Pancreas (tissue), 10 donors: ENCODE measurements at places on chromosomes 7 and 10.

DNA sequence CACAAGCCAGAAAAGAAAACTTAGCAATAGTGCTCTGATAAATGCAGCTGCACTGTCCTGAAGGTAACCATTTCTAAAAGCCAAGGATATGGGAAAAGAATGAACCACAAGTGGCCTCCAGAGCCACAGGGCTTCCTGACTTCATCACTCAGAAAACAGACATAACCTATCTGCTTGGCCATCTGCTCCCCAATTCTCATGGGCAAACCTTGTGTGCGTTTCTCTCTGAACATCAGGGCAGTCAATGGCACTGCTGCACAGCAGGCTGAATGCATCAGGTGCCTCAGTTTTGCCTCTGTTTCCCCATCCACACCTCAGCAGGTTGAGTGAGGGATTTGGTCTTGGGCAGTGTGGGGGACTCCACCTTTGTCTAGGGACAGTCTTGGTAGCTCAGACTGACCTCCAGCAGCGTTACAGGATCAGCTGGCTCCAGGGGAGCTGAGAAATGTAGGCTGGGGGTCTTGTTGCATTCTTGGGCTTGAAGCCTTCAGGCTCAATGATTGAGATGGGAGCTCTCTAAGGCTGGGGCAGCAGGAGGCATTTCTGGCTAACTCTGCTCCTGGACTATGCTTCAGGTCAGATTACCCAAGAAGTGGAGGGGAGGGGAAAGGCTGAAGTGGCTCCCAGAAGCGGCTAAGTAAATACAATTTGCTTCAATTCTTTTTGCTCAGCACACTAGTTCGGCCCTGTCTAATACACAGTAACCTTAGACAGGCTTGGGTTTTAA lies 23.6 kb upstream of the PDLIM1 start:
- DNase-seq = no peak

- DNase-seq = no peak
Observed at GRCh38 chr7:39504963-39505362, 61.2 kb upstream of the YAE1 start.

- no peak for DNase-seq
Observed at GRCh38 chr7:68304536-68304935, 1293.7 kb upstream of the AUTS2 start.

GRCh38 chr10:66008221-66008620 lies 917.6 kb upstream of the LRRTM3 start:
- no peak for DNase-seq

- no peak for DNase-seq
Observed at GRCh38 chr7:159172400-159172799, 27.7 kb upstream of the VIPR2 start.

- no peak for DNase-seq
Observed at GRCh38 chr10:52526251-52526823, 212.3 kb downstream of the DKK1 start.

GRCh38 chr10:116053910-116054309 lies 219.1 kb downstream of the GFRA1 start:
- no peak for DNase-seq

GRCh38 chr7:22849172-22849571 lies 26.5 kb upstream of the TOMM7 start:
- DNase-seq = no peak

DNA sequence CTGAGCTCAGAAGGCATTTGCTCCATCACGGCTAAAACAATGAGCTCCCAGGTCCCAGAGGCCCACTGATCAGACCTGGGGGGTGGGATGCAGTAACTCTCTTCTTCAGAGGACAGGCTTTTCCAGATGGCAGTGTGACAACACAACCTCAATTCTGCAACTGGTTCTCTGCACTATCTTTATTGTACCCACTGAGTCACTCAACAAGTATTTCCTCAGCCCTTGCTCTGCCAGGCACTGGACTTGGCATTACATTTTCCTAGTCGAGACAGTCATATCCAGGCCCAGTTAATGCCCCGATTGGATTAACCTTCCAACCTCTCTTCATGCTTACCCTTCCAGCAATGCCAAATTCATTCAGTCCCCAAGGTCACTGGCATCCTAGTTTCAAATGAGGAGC lies 72.6 kb downstream of the JAZF1 start:
- DNase-seq = no peak

GRCh38 chr10:90847436-90847835 lies 10.4 kb downstream of the HTR7 start:
- DNase-seq = no peak

- DNase-seq = no peak
Observed at GRCh38 chr7:101666293-101666692, 37.2 kb upstream of the MYL10 start.

DNA sequence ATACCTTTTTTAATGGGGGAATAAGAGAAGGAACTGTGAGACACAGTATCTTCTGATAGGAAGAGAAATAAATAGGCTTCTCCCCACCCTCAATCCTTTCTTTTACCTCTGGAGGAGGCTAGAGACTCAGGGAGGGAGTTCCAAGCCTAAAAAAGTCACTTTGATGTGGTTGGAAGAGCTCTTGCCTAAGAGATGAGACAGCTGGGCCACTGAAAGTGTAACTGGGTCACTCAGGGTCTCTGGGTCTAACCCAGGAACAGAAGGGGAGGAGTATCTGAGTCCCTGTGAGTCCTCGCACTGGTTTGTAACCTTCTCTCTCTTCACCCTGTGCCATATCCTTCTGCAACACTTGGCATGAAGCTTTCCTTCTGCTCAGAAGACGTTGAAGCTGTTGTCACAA lies 222.9 kb upstream of the AGK start:
- no peak for DNase-seq

GRCh38 chr7:17159500-17160037 lies 138.9 kb upstream of the AHR start:
- DNase-seq = no peak

DNA sequence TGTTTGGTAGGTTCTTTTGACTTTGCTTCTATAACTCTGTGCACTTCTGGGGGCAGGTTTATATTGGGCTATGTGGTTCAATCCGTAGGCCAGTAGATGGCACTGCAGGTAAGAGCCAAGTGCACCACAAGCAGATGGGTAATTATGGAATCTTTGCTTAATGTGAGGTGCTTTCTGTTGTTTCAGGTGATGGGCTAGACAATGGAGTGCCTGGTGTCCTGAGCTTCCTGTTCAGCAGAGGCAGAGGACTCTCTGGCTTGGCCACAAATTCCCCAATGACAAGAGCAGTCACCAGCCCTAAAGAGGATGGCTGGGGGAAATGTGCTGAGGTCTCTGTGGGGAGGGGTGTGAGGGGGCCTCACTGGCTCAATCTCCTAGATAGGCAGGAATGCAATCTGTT lies 455.0 kb downstream of the CCSER2 start:
- no peak for DNase-seq

DNA sequence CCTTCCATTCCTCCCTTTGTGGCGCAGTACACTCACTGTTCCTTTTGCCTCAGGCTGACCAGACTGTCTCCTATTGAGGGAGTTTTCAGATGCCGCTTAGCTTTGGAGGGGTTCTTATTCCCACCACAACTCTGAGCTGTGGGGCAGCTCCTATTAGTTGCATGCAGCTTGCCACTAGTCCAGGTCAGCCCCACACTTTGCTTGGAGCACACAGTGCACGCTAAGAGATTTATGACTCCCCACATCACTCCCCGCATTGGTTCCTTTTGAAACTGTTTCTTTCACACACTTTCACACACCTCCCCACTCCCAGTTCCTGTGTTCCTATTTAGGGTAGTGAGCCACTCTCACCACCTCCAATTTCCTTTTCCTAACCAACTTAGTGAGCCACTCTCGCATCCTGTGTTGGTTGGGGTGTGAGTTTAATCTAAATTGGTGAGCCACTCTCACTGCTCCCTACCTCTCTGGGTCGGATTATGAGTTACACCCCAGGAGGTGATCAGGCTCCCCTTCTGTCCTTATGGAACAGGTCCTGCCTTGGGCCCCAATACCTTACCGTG lies 10.4 kb upstream of the ZNF485 start:
- no peak for DNase-seq

- DNase-seq = no peak
Observed at GRCh38 chr10:9645928-9646600, 1371.6 kb upstream of the CELF2 start.

- no peak for DNase-seq
Observed at GRCh38 chr7:47241112-47242065, 340.5 kb downstream of the TNS3 start.

- DNase-seq = no peak
Observed at GRCh38 chr10:11145495-11145855, 127.8 kb downstream of the CELF2 start.

- DNase-seq = peak; percentile 28
Observed at GRCh38 chr7:2930310-2931033, 86.4 kb upstream of the GNA12 start.

DNA sequence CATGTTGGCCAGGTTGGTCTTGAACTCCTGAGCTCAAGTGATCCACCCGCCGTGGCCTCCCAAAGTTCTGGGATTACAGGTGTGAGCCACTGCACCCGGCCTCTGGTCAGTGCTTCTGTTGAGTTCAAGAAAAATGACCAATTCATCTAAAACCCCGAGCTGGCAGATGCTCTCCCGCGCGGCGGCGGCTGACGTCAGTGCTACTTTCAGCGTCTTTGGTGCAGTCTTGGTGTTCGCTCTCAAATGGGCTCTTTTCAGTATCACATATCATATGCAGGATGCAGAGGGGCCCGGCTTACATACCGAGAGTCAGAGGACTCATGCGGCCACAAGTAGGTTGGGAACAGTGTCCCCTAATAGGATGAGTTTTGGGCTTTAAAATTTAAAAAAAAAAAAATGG lies 125.9 kb downstream of the CUX1 start:
- DNase-seq = no peak

DNA sequence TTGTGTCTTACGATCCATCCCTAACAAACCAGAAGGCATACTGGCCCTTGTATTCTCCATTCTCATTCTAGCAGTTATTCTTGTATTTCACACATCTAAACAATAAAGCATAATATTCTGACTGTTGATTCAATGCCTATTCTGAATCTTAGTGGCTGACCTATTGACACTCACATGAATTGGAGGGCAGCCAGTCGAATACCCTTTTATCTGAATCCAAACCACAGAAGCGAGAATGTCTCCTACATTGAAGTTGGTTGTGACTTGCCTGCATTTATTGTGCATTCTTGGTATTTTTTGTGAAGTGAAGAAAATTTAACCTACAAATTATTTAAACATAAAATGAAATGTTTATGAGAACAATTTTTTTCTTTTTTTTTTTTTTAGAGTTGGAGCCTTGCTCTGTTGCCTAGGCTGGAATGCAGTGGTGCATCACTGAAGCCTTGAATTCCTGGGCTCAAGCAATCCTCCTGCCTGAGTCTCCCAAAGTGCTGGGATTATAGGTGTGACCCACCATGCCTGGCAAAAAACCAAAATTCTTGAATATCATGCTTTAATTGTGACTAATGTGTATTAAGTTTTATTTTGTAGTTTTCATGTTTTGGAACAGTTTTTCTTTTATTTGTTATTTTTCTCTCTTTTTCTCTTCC lies 22.7 kb downstream of the EXOC4 start:
- DNase-seq = no peak

GRCh38 chr7:71982851-71983250 lies 429.3 kb downstream of the CALN1 start:
- DNase-seq = no peak

DNA sequence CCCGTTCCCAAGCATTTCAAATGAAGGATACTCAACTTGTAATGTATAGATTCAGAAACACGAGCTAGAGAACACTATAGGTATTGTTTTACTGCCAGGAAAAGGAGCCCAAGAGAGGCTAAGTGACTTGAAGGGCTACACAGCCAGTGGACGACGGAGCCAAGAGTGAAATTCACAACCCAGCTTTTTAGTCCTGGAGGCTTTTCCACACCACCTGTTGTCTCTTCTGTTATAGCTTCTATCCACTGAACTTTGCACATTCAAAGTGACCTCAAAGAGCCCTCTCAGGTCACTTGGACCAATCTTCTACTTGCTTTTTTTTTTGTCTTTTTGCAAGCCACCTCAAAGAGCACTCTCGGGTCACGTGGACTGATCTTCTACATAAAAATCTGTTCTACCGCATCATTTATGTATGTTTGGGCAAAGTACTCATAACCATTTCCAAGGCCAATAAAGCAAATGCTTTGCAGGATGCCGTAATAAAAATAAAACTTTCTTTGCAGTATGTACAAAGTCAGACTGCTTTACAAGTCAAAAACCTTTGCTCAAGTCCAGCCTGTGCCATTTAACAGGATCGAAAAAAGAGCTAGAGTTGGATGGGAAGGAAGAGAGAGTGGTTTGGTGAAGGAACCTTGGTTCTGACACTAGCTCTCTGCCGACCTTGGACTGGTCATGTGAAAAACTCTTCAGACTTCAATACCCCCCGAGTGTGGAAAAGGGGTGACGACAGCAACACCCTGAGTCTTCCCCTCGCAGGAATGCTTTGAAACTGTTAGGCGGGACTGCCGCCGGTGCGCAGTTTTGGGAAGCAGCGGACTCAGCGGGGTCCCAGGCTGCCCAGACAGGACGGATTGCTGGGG lies 821 bp downstream of the SLC35B4 start:
- DNase-seq = no peak

- DNase-seq = no peak
Observed at GRCh38 chr10:110007161-110007700, 553 bp upstream of the ADD3 start.

- peak; percentile 52 for DNase-seq
Observed at GRCh38 chr7:103073989-103074518, 542 bp downstream of the FBXL13 start.

- no peak for DNase-seq
Observed at GRCh38 chr10:133241501-133242205, 4.0 kb downstream of the VENTX start.

DNA sequence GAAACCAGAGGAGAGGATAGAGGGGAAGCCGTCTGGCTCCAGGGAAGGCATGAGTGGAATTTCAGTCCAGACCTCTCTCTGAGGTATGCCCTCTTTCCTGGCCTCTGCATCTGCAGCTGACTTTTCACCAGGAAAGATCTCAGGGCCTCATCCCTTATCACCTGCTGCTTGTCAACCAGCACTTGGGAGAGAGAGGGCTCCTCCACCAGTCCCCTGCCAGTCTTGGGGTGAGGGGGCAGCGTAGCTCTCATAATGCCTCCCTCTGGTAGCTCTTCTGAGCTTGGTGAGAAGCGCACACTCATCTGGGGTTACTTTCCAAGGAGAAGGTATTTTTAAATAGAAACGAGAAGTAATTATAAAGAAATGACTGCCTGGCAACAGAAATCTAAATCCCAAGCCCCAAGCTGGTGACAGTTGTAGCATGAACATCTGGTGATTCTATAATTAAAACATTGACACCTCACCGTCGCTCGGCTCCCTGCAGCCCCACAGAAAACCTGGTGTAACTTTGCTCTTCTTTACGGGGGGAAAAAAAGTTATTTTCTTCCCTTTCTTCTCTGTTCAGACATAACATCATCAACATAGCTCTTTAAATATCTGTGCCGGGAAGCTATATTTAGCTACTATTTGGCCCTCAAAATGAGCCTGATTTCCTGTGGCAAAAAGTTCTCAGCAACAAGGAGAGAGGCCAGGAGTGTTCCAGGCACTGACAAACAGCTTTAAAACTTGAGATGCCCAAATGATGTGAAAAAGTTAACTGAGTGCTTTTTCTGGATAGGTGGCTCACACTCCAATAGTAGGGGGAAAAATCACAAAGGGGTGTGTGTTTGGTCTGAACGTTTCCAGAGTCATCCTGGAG lies 26.9 kb downstream of the HIP1 start:
- DNase-seq = no peak
